ENCODE measurements at places on chromosomes 7 and 10.

GRCh38 chr10:78964952-78965633 lies 103.7 kb upstream of the ZMIZ1 start:
- no peak for DNase-seq

GRCh38 chr10:68628576-68629127 lies 68.5 kb downstream of the TET1 start:
- no peak for DNase-seq

DNA sequence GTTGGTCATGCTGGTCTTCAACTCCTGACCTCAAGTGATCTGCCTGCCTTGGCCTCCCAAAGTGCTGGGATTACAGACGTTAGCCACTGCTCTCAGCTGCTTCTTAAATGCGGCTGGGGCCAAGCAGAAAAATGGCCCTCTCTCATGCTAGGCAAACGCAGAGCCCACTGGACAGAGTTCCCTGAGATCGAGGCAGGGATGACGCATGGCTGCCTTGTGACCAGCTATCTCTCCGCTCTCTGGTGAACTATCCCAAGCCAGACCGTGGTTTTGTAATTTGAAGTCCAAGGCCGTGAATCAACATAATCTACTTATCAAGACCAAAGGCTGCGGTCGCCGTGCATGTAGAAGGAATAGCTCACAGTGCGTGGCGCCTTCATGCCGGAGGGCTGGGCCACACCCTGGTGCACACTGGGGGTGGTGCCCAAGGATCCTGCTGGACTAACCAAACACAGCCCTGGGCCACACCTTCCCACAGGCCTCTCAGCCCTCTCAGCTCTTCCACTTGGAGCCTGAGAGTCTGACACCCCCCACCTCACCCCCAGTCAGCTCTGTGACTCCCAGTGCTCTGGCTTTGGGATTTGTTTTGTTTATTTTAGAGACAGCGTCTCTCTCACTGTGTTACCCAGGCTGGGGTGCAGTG lies 88.1 kb upstream of the CUX1 start:
- no peak for DNase-seq

- DNase-seq, result no peak
Measured at GRCh38 chr7:74207586-74207985, 2.2 kb upstream of the LAT2 start.

- no peak for DNase-seq
Measured at GRCh38 chr7:34523226-34523918, 134.6 kb upstream of the NPSR1 start.

DNA sequence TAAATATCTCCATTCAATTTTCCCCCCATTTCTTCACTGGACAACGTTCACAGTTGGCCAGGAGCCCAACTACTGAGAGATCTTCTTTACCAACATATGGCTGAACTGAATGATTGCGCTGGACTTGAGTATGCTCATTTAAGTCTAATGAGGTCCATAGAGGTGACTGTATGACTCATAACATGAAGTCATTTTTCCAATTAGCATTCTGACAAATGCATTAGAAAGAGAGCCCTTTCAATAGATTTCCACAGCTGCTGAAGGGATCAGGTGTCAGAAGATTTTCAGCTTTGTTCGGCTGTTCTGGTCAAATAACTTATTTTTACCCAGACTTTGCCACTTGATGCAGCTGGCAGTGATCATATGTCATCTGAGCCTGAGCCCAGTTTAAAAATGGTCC lies 438.0 kb downstream of the ETV1 start:
- DNase-seq, result no peak

DNA sequence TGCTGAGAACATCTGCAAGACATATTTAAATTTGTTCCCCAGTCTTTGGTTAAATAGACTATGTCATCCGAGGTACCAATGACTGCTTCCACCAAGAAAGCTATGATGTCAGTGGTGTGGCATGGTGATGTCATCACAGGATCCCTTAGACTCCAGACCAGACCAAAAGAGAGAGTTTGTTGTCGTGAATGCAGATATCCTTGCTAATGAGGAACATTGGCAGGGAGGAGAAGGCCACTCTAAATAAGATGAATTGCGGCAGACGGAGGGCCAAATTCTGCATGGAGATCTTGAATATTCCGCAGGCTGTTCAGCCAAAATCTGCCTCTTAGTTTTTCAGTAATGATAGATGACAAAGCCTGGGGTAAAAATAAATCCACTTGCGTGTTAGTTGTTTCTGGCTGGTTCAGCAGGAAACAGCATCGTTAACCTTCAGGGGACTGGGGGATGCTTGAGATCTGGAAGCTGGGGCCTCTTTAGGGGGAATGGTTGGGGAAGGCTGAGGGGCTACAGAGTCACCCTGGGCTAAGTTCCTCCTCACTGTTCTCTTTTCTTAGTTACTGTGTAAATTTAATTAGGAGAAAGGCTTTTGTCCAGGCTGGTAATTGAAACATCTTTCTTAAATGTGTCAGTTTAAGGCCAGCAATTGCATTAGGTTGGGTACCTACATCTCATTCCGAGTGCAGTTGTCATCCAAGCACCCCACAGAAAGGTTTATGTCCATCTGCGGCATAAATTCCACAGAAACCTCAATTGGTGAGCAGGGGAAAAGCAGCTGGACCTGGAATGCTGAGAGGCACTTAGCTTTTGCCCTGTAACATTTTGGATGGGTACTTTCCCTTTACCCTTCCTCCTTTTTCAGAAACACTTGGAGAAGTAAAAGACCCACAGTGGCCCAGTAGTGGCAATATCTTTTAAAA lies 11.6 kb upstream of the CAMK1D start:
- DNase-seq, result no peak

DNA sequence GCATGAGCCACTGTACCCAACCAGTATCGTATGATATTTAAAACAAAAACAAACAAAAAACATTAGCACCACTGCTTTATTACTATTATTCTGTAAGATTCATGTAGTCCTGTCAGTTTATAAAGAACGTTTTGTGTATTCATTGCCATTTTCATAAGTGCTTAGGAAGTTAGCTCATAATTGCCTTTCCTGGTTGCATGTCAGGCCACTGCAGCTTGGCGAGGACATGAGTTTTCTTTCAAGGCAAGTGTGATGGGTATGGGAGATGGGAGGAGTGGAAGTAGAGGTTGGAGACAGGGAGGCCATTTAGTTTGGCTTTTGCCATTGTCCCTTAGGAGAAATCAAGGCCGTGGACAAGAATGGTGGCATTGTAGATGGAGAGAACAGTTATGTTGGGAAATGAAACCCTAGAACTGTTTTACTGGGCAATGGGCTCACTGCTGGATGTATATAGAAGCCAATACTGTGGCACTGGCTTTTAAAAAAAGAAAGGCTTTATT lies 48.9 kb downstream of the TYW1 start:
- DNase-seq, result no peak

DNA sequence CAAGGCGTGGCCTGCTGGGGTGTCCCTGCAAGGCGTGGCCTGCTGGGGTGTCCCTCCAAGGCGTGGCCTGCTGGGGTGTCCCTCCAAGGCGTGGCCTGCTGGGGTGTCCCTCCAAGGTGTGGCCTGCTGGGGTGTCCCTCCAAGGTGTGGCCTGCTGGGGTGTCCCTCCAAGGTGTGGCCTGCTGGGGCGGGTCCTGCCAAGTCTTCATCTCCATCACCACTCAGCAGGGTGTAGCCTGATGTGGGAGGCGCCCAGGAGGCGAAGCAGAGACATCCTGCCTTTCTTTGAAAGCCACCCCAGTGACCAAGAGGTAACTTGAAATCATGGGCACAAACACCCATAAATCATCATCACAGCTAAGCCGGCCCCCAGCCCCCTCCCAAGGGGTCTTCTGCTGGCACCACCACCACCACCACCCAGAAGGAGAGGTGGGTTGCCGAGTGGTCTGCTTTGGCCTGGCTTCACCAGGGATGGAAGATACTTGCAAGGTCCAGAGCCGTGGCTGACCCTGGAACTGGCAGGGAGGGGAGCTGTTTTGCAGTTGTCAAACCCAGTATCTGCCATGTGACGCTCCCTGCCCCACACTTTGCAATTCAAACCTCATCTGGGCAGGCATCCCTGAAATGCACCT lies 190.6 kb downstream of the EBF3 start:
- DNase-seq, result no peak

DNA sequence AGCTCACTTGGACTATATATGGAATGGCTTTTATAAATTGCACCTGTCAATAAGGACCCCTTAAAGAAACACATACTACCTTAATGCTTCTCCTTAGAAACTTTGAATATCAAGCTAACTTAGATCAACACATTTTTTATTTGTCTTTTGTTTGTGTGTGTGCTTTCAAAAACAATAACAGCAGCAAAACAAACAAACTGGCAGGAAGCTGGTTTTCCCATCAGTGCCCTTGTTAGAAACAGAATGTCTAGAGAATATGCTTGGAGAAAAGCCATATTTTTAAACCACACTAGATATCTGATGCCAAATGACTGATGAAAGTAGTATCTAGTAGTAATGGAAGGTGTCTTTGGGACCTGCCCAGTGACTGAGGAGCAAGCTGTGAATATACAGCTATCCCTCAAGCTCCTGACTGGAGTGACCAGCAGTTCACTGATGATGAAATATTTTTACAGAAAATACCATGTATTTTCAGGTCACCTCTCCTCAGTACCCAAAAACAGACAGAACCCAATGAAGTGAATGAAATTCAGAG lies 1.0 kb downstream of the PDE1C start:
- no peak for DNase-seq

Measured in stimulated activated CD8-positive, alpha-beta memory T cell treated with anti-CD3 and anti-CD28 coated beads, Interleukin-7, amount 100 ng/mL, for 1 hour (primary cell).